Activated effector memory CD4-positive, alpha-beta T cell treated with Interleukin-2 at 50 U/mL for 16 hours (primary cell): ENCODE measurements at places on chromosomes 12 and 14.

DNA sequence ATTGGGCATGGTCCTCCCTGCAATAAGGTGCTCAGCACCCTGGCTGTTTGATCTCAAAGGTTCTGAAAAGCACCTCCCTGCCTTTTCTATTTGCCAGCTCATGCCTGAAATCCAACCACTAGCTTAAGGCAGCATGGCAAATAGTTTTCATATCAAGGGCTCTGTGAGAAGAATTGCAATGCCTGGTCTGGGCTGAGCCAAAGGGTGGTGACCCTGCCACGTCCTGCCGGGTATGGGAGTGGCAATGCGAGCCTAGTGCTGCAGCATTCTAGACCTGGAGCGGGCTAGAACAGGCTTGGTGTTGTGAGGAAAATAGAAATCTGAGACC lies 2.3 kb upstream of the SCNN1A start:
- no peak for DNase-seq

GRCh38 chr12:57816001-57816854 lies 2.3 kb downstream of the AVIL start:
- no peak for DNase-seq

- no peak for DNase-seq
Measured at GRCh38 chr12:123659996-123660727, 10.8 kb upstream of the TCTN2 start.

DNA sequence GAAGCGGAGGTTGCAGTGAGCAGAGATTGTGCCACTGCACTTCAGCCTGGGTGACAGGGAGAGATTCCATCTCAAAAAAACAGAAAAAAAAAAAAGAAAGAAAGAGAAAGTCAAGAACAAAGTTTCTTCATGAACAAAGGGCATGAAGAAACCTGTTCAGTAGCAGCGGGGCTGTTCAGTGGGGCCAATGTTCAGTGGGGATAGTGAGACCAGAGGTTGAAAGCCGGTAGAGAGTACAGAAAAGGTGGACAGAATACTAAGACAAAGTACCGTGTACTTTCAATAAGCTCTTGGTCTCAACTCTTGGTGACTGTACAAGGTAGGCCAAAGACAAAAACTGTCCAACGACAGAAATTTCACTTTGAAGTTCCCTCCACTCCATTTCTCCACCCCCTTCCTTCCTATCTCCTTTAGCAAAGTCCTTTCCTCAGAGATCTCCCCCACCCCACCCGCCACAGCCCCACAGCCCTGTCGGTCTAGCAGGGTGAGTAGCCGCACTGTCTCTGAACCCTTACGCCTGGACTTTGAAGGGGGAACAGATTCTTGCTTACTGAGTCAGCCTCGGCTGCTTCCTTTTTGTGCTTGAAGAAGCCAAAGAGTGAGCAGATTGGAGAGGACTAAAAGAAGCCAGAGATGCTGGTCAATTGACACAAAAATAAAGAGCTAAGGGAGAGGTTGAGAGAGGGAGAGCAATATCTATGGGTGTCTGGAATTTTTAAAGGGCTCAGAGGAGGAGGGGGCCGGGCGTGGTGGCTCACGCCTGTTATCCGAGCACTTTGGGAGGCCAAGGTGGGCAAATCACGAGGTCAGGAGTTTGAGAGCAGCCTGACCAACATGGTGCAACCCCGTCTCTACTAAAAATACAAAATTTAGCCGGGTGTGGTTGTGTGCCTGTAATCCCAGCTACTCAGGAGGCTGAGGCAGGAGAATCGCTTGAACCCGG lies 44.2 kb upstream of the FOS start:
- no peak for DNase-seq

DNA sequence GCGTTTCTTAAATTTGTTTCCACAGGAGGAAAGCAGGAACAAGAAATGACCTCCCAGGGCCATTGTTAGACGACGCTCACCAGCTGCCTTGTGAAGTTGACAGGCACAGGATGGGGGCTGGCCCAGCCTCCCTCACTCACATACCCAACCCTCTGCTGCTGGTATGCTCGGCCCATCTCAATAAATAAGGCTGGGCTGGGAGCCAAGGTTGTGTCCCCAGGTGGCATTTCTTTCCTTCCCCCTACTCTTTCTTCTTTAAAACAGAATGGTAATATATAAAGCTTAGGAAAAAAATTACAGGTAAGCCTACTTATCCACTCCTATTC lies 93.0 kb downstream of the ACTN1 start:
- DNase-seq, result no peak

DNA sequence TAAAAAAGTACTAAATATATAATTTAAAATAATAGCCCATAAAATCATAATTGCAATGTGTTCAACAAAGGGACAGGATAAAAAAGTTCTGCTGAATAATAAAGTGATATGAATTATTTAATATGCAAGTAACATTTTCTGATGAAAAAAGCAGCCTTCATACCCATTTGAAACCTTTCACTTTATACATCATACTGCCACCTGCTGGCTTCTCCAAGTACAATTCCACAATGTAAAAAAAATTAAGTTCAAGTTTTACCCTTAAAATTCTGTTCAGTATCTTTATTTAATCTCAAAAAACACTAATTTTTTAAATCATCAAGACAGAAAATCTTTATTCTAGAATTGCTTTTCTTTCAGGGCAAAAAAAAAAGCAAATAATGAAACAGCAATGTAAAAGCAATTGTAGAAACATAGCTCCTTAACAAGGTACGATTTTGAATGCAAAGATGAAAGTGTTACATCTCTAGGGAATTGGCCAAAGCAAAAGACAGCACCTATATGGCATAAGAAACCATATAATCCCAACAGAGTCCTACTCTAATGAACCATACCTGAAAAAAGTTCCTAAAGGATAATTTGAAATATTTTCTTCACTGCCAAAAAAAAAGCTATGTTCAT lies 15.0 kb downstream of the MDM1 start:
- no peak for DNase-seq

DNA sequence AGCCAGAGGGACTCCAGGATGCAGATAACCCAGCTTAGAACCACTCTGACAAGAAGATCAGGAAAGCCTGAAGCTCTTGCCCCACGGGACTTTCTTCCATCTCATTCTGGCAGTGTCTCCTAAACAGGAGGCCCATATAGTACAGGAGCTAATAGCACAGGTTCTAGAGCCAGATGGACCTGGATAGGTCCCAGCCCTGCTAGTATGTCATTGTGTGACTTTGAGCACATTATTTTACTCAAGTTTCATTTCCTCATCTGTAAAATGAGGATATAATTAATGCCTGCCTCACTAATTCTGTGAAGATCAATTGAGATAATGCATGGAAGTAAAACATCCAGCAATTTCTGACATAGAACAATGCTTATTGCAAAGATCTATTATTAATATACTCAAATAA lies 66.5 kb upstream of the GZMB start:
- DNase-seq, result no peak

- DNase-seq, result no peak
Measured at GRCh38 chr14:67068251-67068650, 121.0 kb upstream of the GARIN2 start.

GRCh38 chr12:132162508-132163031 lies 18.3 kb downstream of the NOC4L start:
- no peak for DNase-seq

GRCh38 chr14:60931218-60931617 lies 49.7 kb downstream of the TRMT5 start:
- DNase-seq, result no peak

DNA sequence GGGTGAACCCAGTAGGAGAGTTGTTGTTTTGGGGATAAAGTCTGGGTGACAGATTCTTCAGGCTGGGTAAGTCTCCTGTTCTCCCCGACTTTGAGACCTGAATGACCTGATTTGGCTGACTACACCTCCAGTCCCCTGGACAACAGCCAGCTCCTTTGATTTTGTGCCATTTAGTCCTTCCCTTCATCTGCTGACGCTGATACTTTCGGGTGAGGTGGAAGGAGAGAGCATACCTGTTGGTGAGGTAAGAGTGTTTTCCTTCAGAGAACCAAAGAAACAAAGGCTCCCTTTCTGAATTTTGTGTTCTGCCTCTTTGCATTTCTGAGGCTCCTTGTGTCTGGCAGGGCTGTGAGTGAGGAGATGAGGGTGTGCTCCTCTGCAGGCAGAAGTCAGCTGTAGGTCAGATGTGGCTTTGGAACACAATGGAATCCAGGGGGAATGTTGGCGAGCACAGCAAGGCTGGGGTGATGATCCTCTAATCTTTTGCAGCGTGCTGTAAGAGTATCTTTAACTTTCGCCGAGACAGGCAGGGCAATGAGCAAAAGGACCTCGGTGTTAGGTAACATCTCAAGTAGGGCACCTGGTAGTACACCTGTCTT lies 12.1 kb downstream of the ETV6 start:
- no peak for DNase-seq

GRCh38 chr12:123599310-123599709 lies 2.6 kb upstream of the DDX55 start:
- no peak for DNase-seq

GRCh38 chr12:65524666-65525065 lies 246.2 kb downstream of the MSRB3 start:
- DNase-seq, result no peak

DNA sequence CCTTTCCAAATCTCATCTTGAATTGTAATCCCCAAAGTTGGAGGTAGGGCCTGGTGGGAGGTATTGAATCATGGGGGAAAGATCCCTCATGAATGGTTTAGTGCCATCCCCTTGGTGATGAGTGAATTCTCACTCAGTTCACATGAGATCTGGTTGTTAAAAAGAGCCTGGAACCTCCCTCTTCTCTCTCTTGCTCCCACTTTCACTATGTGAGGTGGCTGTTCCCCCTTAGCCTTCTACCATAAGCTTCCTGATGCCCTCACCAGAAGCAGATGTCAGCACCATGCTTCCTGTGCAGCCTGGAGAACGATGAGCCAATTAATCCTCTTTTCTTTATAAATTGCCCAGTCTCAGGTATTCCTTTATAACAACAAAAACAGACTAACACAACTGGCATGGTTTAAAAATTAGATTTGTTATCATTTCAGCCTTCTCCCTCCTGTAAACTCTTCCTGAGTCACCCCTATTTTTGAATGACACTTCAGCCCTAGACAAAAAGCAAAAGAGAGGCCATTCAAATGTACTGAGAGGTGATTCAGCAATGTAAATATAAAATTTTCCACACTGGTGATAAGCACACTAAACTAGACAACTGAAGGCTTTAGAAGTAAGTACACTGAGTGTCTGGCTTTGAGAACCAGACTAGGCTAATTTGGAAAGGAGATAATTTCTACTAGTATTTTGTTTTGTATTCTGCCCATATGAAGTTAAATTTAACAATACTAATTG lies 212.1 kb upstream of the ABCD2 start:
- no peak for DNase-seq

DNA sequence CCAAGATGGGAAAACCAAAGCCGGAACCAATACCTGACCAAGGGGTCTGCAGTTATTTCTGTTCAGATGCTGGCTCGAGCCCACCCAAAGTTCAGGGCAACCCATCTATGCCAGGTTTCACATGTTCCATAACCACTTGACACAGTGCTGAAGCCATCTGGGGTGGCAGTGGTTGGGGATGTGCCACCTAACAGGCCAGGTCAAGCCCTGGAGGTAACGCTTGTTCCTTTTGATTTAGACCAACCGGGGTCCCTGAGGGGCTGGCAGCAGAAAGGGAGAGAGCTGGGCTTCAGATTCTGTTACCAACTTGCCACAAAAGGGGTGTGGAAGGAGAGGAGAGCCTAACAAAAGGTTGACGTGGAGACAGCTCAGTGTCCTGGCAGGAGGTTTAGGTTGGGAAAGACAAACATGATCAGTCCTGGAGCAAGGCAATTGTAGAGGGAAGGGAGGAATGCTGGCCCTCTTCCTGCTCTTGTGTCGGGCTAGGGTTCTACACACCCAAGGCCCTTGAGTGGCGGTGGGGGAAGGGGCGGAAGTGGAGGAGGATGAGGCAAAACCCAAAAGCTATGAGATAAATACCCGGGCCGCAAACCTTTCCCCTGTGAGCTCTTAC lies 31.9 kb downstream of the CACNA2D4 start:
- no peak for DNase-seq

DNA sequence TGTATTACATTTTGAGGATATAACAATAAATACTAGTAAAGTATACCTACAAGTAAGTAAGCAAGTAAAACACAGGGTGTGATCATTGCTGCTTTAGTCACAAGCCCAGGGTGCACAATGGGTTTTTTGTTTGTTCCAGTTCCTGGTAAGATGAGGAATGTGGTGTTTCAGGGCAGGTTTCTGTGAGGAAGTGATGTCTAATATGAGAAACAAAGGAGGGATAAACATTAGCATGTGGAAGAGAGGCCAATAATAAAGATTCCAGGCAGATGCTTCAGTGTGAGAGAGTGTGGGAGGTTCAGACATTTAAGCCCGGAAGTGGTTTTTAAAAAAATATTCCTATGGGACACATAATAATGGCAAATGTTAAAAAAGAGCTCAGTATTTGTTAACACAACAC lies 808.1 kb upstream of the USP15 start:
- DNase-seq, result no peak

- no peak for DNase-seq
Measured at GRCh38 chr12:52895726-52896189, 9.1 kb downstream of the KRT8 start.
